ENCODE measurements at places on chromosomes 16 and 17. TPM values are rescaled to one million over a fixed set of nuclear protein-coding genes. Genes with fewer than 3 reads are reported as not detected.

- H3K4me1 ChIP-seq: no peaks in the 10 kb centered on the region
- no peak overlapping the region for H3K4me3 ChIP-seq
- no peak for DNase-seq
- H3K27ac ChIP-seq: no peak overlapping the region
- H3K27me3 ChIP-seq: peaks cover 45% of the 10 kb centered on the region
Measured at GRCh38 chr16:31371619-31372484, 16.9 kb downstream of the ITGAX start.

DNA sequence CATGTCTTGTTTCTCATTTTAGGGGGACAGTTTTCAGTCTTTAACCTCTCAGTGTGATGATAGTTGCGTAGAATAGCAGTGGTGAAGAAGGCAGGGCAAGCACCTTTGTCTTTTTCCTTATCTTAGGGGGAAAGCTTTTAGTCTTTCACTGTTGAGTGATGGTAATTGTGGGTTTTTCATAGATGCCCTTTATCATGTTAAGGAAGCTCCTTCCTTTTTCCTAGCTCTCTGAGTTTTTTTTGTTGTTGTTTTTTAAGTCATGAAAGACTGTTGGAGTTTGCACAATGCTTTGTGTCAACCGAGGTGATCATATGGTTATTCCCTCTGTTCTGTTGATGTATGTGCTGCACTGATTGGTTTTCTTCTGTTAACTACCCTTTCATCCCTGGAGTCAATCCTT, 15.7 kb downstream of the NOL11 start:
- DNase-seq: no peak
- H3K36me3 ChIP-seq: peaks cover 68% of the 10 kb centered on the region
- no peak overlapping the region for H3K4me3 ChIP-seq
- no peaks in the 10 kb centered on the region for H3K4me1 ChIP-seq

DNA sequence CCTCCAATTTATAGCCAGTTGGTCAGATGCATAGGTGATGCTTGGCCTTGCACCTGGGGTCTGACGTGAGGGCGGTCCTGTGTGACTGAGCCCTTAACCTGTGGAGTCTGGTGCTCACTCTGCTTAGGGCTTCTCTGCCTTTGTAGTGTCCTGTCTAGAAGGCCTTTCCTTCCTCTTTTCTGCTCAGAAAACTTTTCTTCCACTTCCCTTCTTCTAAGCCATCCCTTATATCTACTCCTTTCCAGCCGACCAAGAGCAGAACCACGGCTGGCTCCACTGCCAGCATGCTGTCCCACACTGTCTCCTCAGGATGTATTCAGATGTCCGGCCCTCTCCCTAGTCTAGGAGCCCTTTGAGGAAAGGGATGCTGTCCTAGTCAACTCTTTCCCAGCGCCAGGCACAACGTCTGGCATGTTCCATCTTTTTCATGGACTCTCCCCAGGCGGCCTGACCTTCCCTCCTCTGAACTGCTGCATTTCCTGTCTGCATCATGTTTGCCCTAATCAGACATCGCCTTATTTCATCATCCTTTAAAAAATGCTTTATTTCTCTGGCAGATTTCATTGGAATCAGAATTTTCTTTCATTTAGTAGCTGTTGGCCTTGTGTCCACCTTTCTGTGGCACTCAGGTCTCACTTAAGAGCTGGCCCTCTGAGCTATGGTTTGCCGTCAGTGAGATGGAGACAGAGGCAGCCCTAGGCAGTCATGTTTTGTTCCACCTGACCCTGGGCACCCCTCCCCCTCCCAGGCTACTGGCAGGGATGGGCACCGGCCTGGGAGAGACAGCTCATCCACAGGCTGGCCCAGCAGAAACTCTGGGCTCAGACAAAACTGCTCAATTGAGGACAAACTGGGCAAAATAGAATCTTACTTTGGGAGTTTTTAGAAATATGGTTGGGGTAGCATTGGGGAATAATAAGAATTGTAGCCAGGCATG, 15.5 kb upstream of the BRCA1 start:
- no peak for DNase-seq
- no peaks in the 10 kb centered on the region for H3K27me3 ChIP-seq
- H3K27ac ChIP-seq: no peak overlapping the region
- 0 out of 2 replicates have a peak, but pooled peaks cover 5% of the 10 kb centered on the region for H3K36me3 ChIP-seq

DNA sequence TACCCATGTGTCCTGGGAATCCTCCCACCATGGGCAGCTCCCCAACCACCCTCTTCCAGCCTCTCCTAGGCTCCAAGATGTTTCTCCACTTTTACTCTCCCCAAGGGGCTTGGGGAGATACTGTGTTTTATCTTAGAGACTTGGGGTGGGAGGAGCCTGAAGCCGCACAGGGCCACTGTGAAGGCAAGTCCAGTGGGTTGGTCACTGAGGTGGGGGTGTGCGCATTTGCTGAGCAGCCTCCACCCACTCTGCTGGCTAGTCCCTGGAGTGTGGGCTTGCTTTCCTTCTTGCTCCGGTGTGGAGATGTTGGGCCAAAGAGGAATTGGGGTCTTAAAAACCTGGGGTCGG, 4.1 kb upstream of the CLDN9 start:
- H3K4me1 ChIP-seq: peaks cover 79% of the 10 kb centered on the region
- DNase-seq: no peak
- H3K27ac ChIP-seq: peak overlapping the region; percentile 67
- no peaks in the 10 kb centered on the region for H3K36me3 ChIP-seq

- no peak overlapping the region for H3K4me3 ChIP-seq
- H3K27me3 ChIP-seq: peaks cover 47% of the 10 kb centered on the region
- no peak overlapping the region for H3K27ac ChIP-seq
- H3K4me1 ChIP-seq: no peaks in the 10 kb centered on the region
- no peaks in the 10 kb centered on the region for H3K36me3 ChIP-seq
- DNase-seq: no peak
Measured at GRCh38 chr17:43860927-43861622, 14.1 kb downstream of the CD300LG start.

- no peak overlapping the region for H3K27ac ChIP-seq
- H3K4me3 ChIP-seq: no peak overlapping the region
- H3K36me3 ChIP-seq: no peaks in the 10 kb centered on the region
- H3K27me3 ChIP-seq: no peaks in the 10 kb centered on the region
- H3K4me1 ChIP-seq: no peaks in the 10 kb centered on the region
Measured at GRCh38 chr17:14772776-14773175, 471.9 kb downstream of the HS3ST3B1 start.

DNA sequence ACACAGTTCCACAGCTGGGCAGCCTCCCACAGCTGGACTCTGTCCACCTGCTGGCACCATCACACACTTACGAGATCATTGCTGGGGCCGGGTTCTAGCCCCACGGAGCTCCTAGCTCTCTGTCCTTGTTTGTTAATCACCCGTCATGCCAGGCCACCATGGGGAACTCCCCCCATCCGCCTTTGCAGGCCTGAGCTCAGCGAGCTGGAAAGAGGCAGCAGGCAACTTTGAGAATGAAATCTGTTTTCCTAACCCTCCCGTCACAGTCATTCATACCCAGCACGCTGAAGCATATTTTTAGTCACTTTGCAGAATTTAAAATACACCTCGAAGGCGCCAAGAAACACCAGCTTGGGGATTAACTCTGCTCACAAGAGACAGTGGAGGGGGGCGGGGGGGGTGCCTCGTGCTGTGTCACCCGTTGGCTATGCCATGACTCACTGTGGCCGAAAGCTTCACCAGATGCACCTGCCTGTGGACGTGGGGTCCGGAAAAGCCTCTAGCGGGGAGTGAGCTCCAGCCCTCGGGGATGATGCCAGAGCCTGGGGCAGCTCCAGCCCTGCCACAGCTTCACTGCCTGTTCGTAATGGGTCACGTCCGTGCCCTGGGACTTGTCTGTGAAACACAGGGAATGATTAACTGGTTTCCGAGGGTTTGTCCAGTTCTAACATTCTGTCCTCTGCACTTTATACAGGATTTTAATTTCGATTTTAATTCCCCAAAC, 1.4 kb upstream of the SPNS2 start:
- no peaks in the 10 kb centered on the region for H3K36me3 ChIP-seq
- peak; percentile 94 for DNase-seq
- no peaks in the 10 kb centered on the region for H3K27me3 ChIP-seq
- peak overlapping the region; percentile 78 for H3K27ac ChIP-seq
- peak overlapping the region; percentile 66 for H3K4me3 ChIP-seq
- peaks cover 64% of the 10 kb centered on the region for H3K4me1 ChIP-seq

DNA sequence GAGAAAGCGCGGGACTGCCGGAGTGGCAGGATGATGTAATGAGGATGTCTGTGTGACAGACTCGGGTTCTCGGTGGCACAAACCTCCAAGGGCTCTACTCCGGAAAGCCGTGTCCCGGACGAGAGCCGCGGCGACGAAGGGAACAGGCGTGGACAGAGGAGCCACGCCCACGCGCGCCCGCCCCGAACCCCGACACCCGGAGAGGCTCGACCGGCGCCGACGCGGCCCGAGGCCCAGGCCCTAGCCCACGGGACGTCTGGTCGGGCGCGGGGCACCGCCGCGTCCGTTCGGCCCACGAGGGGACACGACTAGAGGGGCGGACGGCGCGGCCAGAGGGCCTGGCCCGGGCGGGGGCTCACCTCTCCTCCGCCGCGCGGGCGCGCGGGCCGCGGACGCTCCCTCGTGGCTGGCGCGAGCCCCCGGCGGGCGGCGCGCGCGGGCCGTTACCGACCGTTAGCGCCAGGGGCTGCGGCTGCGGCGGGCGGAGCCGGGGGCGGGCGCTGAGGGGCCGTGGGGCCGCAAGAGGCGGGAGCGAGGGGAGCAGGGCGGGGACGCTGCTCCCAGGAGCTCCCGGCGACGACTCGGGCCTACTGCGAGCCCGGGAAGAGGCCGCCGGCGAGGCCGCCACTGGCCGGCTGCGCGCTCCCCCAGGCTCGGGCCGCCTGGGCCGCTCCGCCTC, 2.1 kb upstream of the IRX5 start:
- H3K27ac ChIP-seq: no peak overlapping the region
- peaks cover 24% of the 10 kb centered on the region for H3K4me1 ChIP-seq
- DNase-seq: peak; percentile 50

DNA sequence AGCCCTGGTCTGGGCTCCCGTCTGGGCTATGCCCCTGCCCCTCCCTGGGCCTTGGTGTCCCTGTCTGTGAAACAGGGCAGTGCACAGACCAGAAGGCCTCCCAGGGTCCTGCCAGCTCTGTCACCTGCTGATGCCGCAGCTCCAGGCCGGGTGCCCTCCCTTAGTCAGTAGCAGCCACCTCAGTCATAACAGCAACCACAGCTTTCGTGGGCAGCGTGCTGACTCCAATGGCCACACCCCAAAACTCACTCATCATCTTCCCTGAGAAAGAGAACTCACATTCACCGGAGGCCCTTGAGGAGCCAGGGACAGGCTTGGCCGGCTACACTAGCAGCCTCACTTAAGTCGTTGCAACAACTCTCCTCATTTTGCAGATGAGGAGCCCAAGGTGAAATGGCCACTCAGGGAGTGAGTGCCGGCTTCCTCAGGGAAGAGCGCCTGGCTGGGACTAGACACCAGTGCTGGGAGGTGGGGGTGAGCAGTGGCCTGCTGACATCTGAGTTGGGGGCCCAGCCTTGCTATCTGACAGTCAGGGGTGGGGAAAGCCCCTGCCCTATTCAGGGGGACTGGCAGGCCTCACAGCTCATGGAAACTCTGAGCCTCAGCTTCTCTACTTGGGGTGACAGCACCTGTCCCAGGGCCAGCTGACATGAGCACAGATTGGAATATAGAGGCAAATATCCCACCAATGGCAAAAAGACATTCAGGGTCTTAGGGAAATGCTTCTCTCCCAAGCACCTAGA, 22.6 kb downstream of the SLC5A10 start:
- H3K4me1 ChIP-seq: peaks cover 12% of the 10 kb centered on the region
- no peak overlapping the region for H3K4me3 ChIP-seq
- H3K27ac ChIP-seq: no peak overlapping the region

GRCh38 chr17:28925912-28926365, 23.1 kb upstream of the DHRS13 start:
- no peak overlapping the region for H3K4me3 ChIP-seq
- peak overlapping the region; percentile 78 for H3K27ac ChIP-seq
- no peak for DNase-seq
- H3K4me1 ChIP-seq: peaks cover 50% of the 10 kb centered on the region

DNA sequence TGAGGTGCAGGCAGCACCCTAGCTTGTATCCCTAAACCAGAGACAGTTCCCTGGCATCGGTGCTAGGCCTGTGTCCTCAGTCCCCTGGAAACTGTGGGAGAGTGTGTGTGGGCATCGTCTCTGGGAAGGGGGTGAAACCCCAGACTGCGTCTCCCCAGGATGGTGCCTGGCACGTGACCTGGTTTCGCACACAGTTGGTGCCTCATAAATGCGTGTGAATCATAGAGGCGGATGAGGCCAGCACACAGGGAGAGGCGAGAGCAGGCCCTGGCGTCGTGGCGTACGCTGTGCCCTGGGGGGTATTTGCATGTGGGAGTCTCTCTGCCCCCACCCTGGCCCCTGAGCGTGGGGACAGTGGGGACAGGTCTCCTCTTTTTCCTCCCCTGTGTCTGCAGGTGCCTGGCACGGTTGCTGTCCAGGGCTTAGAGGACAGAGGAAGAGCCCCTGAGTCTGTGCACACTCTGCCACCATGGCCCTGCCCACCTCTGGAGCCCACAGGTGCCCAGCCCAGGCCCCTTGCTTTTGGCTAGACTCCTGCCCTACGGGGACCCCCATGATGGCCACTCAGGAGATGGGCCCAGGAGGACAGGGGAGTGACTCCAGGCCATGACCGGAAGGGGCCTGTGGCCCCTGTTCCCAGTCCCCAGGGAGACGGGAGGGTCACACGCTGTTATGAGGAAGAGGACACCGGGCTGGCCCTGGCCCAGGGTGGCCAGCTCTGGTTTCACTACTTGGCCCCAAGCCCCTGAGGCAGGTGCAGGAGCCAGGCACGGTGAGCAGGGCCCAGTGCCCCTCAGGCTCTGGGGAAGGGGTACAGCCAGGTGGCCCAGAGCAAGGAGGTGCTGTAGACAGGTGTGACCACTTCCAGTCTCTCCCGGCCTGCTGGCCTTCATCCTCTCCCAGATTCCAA, 1.3 kb upstream of the FSCN2 start:
- no peak for DNase-seq
- no peaks in the 10 kb centered on the region for H3K4me1 ChIP-seq
- H3K27ac ChIP-seq: no peak overlapping the region
- H3K27me3 ChIP-seq: peaks cover 8% of the 10 kb centered on the region

- no peak overlapping the region for H3K4me3 ChIP-seq
- H3K27ac ChIP-seq: no peak overlapping the region
- H3K4me1 ChIP-seq: no peaks in the 10 kb centered on the region
Measured at GRCh38 chr17:30995347-30995746, 24.5 kb downstream of the RNF135 start.

Gene SDR42E2
- not detected for total RNA-seq

Gene BTBD17
- total RNA-seq: not detected

Gene ABCC3
- 221 TPM for total RNA-seq

Gene TRPV3
- 1.5 TPM for total RNA-seq

Gene DDX5
- 402 TPM for total RNA-seq

Gene C16orf96
- 0.13 TPM for total RNA-seq

Data from PC-9 (cell line).